ENCODE measurements at places on chromosomes 2 and 18. TPM values are rescaled to one million over a fixed set of nuclear protein-coding genes. Genes with fewer than 3 reads are reported as not detected.
A peak's percentile ranks its signal among the peaks of the same experiment; 100 is the strongest.

GRCh38 chr2:120308038-120308910 is 37.7 kb upstream of the INHBB start:
- DNase-seq: no peak

GRCh38 chr2:142544173-142544572 is 333.3 kb upstream of the KYNU start:
- DNase-seq: no peak

- DNase-seq: no peak
These were observed 101.3 kb upstream of the SOX11 start for GRCh38 chr2:5590886-5591285.

GRCh38 chr2:105962221-105962620 is 217.5 kb downstream of the NCK2 start:
- DNase-seq: no peak

- peak; percentile 55 for DNase-seq
These were observed 22.9 kb downstream of the ZNF532 start for GRCh38 chr18:58887613-58887963.

DNA sequence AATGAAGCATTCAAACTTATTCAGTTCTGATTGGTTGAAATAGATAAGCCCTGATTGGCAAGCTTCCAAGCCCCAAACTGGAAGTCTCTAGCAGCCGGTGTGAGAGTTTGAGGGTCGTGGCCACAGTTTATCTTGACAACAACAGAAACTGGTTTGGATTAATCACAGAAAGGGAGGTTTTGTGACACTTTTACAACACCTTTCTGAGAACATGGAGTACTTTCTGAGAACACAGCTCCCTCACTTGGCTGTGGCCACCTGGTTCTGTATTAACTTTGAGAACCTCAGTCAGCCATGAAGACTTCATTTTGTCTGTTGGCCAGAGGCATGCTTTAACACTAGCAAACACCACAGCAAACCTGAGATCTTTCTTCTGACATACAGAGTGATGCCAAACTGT is 280.7 kb upstream of the VWC2L start:
- DNase-seq: no peak

- DNase-seq: no peak
These were observed 18.4 kb upstream of the CPO start for GRCh38 chr2:206920951-206921350.

- no peak for DNase-seq
These were observed 627.0 kb upstream of the SLC39A10 start for GRCh38 chr2:195029804-195030654.

DNA sequence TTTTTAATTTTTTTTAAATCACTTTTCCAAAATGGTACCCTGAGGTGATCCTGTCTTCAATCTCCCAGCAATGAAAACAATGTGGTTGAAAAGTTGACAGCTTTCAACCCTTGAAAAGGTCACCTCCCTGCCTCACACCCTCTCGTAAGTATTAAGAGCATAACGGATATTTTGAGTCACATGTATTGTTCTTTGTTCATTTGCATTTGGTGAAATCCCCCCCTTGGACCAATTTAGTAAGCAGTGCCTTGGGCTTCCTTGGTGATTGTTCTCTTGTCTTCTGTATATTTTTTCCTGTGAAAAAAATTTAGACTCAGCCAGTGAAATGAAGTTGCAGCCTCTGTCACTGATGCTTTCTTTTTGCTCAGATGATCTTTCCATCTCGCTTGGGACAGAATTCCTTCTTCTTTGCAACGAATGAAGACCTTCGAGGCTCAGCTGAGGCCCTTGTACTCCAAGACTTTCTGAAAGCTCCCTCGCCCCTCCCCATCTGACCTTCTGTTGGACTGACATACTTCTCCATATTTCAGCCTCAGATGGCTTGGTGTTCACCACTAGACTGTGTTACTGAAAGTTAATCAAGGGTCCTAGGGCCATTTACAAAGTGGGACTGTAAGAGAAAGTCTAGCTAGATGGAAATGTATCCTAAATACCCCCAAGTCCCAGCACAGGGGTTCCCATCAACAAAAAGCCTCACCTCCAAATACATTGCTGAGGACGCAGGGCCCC is 158.4 kb downstream of the BCL2 start:
- no peak for DNase-seq

DNA sequence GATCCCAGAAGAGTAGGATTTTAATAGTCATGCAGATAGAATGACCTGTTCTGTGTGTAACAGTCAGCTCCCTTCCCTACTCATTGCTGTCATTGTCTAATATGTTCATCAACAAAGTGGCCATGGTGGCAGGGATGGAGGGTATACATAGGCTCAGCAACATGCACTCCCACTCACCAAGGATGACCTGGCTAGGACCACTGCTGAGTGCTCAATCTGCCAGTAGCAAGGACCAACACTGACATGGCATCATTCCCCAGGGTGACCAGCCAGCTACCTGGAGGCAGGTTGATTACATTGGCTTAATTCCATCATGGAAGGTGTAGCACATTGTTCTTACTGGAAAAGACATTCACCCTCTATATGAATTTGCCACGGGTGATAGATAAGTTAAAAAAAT is 401.7 kb upstream of the CELF4 start:
- no peak for DNase-seq

DNA sequence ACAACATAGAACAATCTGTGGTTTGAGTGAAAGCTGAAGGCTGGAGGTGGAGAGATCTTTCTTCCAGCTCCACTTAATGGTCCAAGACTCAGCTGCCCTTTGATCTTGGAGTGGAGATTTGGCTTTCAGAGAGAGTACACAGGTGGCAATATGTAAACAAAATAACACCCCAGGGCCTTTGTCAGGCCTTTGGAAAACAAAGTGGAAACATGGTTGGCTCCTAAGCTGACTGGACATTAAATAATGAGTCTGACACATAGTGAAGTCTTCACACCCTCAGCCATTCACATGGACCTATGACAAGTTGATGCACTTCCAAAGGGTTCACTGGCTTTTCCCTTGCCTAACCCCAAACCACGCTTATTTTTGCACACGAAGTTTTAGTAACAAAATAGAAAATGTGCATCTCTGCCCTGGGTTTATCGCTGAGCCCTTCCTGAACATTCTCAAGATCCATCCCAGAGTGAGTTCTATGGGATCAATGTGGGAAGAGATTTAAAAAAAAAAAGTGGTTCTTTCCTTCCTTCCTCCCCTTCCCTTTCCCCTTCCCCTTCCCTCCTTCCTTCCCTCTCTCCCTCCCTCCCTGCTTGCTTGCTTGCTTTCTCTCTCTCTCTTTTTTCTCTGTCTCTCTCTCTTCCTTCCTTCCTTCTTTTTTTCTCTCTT is 201.3 kb upstream of the NT5C1B start:
- DNase-seq: no peak

GRCh38 chr2:46764547-46764946 is 151.1 kb downstream of the MCFD2 start:
- no peak for DNase-seq

DNA sequence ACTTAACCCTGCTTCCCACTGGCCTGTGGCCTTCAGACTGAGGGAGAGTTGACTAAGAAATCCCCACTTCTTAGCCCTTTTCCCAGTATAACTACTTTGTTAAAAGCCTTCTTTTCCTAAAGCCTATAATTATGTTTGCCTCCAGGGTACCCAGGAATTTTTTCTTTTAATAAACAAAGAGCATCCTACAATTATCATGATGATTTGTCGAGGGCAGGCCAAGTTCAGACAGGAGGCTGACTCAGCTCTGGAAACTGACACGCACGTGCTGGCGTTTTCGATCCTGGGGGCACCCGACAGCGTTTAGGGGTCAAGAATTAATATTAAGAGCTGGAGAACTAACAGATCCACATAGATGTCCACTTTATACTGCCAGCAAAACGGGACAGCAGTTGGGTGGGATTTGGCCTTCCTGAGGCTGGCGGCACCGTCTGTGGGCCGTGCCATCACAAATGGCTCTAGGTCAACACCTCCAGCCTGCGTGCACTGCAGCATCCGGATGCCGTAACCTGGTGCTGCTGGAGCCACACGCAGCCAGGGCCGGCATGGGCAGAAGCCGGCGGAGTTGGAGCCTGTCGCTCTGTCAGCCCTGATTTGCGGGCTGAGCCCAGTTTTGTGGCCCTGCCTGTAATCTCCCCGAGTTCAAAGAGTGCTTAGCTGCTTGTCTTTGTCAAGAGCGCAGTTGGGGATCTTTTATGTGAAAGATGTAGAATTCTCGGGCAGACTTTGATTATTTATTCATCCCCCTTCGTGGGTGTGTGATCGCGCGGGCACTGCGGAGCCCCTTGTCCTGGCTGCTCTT is 191.0 kb downstream of the GLI2 start:
- DNase-seq: no peak

DNA sequence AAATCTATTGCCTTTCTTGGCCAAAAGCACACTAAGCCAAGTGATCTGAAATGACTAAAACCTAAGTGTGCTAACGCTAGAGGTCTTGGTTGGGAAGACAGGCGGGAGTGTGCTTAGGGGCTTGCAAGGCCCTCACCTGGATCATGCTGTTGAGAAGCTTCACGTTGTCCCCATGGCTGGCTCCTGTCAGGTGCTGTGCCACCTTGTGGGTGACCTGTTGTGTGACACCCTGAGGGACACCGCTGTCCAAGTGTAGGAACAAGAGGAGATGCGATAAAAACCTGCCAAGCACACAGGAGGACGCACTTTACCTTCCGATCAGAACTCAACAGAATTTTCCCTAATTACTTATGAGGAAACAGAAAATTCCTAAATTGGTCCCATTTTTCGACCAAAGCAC is 50.8 kb downstream of the EPG5 start:
- DNase-seq: no peak

DNA sequence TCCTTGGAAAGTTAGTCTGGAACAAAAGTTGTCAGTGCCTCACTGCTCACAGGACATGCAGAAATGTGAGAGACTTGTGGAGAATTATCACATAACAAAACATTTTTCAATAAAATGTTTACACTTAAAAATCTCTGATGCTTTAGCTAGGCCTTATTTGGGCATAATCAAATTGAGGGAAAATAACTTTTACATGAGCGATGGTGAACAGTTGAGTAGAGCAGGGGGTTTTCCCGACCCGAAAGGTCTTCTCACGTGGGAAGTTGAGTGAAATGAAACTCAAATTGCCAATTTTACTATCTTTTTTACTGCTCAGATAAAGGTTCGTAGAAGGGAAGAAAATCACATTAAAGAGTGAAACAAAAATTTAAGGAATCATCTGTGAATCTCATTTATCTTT is 465.6 kb downstream of the MTX2 start:
- DNase-seq: no peak

GRCh38 chr18:29465526-29465925 is 1288.6 kb upstream of the CDH2 start:
- no peak for DNase-seq

DNA sequence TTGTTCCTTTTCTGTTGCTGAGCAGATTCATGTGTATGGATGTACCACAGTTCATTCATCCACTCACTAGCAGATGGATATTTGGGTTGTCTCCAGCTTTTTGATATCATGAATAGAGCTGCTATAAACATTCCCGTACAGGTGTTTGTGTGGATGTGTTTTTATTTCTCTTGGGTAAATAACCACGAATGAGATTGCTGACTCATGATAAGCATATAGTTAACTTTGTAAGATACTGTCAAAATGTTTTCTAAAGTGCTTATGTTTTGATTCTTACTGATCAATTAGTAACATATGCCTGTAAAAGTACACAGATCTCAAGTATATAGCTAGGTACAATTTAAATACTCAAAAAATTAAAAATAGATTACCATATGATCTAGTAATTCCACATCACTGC is 27.7 kb downstream of the TSN start:
- no peak for DNase-seq

TNP1 gene
- not detected for total RNA-seq

CYP27A1 gene
- 13.2 TPM for total RNA-seq

FAP gene
- total RNA-seq: 161 TPM

GKN2 gene
- 0.96 TPM for total RNA-seq

GRCh38 chr2:88429929-88430328 is 22.6 kb downstream of the FOXI3 start:
- DNase-seq: no peak

DNA sequence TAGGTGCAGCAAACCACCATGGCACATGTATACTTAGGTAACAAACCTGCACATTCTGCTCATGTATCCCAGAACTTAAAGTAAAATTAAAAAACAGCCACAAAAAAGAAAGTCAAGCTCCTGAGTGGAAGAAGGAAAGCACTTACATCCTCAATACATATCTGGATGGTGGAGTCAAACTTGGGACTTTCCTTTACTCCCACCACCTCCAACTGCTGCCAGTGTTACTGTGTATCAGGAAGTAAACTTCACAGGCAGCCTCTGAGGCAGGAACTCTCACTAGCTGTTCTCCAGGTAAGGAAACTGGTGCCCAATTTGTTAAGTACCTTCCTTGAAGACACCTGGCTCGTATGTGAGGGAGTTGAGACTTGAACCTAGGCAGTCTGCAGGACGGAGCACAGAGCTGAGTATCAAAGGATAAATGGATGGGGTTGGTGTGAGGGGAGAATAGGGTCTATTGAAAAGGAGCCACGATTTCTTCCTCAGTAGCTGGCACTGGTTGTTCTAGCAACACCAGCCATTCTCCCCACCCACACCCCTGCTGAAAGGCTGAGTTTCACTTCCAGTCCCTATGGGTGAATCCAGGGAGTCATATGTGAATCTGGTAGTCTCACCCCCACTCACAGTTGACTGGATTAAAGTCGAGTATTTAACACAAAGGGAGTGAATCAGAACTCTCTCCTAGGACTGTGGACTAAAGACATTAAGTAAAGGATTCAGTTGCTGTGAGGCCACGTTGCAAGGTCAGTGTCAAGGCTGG is 50.0 kb upstream of the GPR39 start:
- no peak for DNase-seq

EVA1A gene
- 14.4 TPM for total RNA-seq

DNA sequence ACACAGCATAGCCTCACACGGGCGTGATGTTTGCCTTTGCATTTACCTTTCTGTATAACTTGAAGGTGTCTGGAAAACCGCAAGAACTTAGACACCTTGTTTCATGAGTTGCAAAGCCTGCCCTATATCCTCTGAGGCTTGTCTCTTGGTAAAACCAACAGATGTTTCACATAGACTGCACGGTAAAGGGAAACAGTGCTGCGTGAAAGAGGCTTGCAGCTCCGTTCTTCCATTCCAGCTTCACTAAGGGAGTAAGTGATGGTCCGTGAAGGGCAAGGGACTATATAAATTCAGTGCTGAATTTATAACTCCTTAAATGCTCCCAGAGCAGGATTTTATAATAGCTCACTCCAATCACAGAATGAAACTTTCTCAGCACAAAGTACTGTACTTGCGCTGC is 360.5 kb downstream of the SOX11 start:
- DNase-seq: no peak

MOCOS gene
- 7.0 TPM for total RNA-seq

ABHD1 gene
- 1.2 TPM for total RNA-seq

GNLY gene
- total RNA-seq: 2.2 TPM

GRCh38 chr2:207227062-207227748 is 61.5 kb upstream of the KLF7 start:
- DNase-seq: peak; percentile 66

FOXD4L1 gene
- total RNA-seq: 0.96 TPM

DNA sequence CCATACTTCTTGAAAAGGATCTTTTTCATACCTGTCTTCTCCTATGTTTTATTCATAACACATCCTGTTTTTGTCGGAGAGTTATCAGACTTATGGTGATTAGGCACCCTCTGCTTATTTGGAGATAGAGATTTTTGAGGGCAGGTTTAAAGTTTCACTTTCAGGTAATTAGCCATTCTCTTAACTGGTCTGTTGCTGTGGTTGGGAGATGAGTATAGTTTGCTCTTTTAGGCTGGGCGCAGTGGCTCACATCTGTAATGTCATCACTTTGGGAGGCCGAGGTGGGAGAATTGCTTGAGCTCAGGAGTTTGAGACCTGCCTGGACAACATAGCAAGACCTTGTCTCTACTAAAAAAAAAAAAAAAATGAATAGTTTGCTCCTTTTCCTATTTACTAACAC is 25.3 kb downstream of the SFTPB start:
- DNase-seq: no peak
